NCI-H1048 (cell line): ENCODE measurements at places on chromosomes 16 and 17.
A peak's percentile ranks its signal among the peaks of the same experiment; 100 is the strongest.

DNA sequence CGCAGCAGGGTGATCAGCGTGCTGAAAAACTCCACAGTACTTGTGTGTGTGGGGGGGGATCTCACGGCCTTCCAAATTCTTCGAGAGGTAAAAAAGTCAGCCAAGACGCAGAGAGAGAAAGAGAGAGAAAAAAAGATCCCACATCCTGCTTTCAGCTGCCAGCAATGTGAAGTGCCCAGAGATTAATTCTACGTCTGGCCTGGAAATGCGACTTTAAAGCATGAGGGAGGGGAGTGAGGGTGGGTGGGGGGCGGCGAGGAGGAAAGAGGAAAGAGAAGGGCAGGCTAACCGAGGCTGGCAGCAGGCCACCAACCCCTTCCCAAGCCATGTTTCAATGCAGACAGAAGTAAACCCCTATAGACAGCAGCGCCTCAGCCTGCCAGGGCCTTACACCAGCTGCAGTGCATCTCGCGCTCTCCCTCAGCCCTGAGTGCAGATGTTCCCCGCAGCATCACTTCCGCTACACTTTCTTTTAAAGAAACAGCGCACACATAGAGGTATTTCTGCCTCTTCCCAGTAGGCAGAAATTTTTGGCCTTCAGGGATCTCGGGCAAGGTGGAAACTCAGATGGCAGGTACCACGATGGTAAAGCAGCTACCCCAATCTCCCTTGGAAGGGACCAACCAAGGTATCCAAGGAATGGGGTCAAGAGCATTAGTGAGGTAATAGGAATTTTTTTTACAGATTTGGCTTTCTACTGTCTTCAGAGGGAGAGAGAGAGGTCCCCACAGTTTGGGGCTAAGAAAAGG is 87.8 kb downstream of the SMG6 start:
- DNase-seq, result no peak

GRCh38 chr16:89446136-89446974 is 44.0 kb downstream of the ANKRD11 start:
- DNase-seq, result no peak

GRCh38 chr17:48734333-48735061 is 5.9 kb upstream of the HOXB13 start:
- DNase-seq, result no peak

DNA sequence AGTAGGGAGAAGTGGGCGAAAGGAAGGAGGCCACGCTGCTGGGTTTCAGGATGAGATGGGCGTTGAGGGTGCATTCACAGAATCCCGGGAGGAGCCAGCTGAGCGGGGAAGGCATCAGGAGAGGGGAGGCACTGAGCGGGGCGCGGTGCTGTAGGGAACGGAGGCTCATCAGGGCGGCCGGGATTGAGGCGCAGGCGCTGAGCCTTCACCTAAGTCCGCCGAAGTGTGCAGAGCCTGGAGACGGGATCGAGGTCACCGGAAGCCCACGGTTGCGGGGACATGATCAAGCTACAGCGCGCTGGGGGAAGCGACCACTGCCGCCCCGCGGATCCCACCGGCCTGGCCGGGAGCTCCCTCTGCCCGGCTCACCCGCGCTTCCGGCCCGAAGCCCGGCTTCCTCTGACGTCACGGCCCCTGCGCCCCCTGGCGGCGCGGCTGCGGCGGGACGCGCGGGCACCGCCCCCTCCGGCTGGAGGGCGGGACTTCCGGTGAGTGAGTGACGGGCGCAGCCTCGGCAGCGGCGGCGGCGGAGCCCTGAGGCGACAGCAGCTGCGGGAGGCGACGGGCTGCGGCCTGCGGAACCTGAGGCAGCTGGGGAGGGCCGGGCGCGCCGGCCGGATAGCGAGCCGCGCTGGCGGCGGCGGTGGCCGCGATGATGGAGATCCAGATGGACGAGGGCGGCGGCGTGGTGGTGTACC is at the start of gene MAPK8IP3:
TSS of gene MAPK8IP3 (plus strand) at position 508 of the 698 bp plus-strand sequence. CDS start at position 653, 145 bp downstream.
- DNase-seq, result peak; percentile 38

DNA sequence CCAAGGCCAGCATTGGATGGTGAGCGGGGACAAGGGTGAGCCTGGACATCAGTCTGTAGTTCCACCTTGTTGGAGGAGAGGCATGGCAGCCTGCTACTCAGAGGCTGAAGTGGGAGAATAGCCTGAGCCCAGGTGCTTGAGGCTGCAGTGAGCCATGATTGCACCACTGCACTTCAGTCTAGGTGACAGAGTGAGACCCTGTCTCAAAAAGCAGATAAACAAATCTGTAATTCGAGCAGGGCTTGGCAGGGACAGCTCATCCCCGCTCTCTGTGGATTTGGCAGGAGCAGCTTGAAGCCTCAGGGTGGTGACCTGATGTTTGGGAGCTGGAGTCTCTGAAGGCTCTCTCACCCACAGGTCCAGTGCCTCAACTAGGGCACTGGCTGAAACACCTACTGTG is 38.6 kb upstream of the ZCCHC14 start:
- DNase-seq, result no peak

DNA sequence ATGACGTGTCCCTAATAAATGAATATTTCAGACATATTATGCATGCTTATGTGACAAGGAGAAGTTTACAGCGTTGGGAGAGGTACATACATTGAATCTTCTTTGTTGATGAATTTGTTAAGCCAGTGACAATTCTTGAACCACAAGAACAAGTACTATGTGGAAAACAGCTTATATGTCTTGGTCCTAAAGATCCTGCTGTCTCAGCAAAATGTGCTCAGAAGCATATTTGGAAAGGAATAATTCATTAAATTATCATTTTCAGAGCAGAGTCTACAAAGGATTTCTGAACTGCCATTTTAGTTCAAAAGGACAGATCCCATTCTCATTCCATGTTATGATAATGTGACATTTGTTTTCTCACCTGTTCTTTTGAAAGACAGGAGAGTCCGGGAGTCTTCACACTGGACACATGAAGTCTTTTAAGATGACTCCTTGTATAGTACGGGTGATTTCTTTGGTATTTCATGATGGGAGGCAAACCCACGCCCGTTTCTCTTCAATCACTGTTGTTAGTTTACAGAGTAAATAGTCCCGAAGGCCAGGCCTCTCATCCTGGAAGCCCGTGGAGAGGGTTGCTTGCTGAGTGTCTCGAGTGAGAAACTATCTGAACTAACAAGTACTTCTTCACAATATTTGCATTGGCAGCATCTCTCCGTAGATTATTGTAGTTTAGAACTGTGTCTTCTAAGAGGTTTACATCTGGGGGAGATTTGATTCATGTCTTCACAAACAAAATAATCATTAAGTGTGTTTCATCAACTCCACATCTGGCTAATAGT is 26.7 kb downstream of the VPS35L start:
- no peak for DNase-seq

DNA sequence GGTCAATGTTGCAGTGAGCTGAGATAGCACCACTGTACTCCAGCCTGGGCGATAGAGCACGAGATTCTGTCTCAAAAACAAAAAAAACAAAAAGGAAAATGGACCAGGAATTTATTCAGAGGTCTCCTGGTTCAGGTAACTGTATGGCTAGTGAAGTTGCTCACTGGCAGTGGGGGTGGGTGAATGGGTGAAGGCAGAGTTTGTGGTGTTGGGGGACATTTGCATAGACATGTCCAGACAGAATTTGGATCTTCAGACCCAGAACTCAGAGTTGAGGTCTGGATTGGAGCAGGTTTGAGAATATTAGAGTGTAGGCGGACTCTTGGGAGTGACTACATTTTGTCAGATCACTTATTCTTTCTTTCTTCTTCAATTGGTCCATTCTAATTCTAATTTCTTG is 55.0 kb downstream of the SMPD3 start:
- no peak for DNase-seq

GRCh38 chr17:38352245-38353085 is 821 bp downstream of the SOCS7 start:
- no peak for DNase-seq

DNA sequence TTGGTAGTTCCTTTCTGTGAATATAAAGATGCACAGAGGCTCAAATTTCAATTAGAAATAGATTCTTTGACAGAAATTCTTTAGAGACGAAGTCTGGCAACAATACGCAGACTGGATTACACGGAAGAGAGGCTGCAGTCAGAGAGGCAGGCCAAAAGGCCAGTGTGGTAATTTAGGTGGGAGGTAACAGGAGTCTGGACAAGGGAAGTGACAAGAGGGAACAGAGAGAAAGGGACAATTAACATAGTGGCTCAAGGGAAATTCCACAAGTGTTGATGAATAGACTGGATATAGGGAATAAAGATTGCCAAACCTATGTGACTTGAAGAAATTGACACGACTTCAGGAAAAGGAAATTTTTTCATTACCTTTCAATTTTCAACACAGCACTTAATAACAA is 54.6 kb downstream of the STX8 start:
- no peak for DNase-seq

GRCh38 chr16:66649636-66650205 is 45.2 kb downstream of the CMTM3 start:
- DNase-seq, result no peak

DNA sequence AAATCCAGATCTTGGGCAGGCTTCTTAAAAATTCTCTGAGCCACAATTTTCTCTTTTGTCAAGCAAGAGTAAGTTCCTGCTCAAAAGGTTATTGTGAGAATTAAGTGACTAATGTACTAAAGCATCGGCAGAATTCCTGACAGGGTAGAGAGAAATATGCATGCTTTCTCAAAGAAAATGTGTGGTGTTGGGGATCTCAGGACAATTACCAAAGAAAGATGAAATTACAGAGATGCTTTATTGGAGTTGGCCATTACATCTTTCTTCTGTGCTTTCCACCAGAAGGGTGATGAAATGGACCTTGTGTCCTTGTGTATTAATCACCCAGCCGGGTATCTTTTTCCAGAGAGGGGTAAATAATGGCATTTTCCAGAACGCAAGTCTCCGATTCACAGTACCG is 1.7 kb upstream of the USP43 start:
- no peak for DNase-seq

DNA sequence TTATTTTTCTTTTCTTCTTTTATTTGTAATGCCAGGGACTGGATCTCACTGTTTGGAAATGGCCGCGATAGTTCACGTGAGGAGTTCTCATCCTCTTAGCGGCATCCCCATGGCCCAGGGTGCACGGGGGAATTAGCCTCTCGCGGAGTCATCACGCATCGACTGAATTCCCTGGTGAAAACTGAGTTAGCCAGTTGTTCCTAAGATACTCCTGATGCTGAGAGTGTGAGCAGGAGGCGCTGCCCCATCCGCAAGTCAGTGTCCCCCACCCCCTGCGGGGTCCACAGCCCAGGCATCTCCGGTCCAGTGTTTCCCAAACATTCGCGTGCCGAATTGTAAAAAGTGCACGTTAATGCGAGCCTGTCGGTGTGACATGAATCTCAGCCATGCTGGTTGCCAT is 277.2 kb downstream of the CPPED1 start:
- DNase-seq, result no peak

- no peak for DNase-seq
Measured at GRCh38 chr17:55683550-55684315, 38.9 kb downstream of the TMEM100 start.

- no peak for DNase-seq
Measured at GRCh38 chr16:86129541-86129940, 230.6 kb downstream of the IRF8 start.

GRCh38 chr16:66553223-66553622 is 847 bp downstream of the CKLF start:
- no peak for DNase-seq

DNA sequence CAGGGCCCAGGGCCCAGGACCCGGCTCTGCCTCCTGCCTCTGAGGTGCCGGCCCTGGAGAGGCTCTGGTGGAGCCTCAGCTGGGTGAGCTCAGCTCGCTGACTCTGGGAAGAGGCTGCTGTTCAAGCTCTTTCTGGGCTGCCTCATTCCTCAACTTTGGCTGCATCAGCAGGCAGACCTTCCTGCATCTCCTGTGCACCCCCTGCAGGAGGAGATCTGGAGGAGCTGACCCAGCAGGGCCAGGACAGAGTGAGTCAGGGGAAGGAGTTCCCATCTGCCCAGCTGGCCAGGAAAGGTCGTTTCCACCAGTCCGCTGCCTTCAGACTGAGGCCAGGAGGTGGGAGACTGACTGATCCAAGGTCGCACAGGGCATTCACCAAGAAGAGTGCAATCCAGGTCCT is 10.7 kb downstream of the CRHR1 start:
- no peak for DNase-seq

DNA sequence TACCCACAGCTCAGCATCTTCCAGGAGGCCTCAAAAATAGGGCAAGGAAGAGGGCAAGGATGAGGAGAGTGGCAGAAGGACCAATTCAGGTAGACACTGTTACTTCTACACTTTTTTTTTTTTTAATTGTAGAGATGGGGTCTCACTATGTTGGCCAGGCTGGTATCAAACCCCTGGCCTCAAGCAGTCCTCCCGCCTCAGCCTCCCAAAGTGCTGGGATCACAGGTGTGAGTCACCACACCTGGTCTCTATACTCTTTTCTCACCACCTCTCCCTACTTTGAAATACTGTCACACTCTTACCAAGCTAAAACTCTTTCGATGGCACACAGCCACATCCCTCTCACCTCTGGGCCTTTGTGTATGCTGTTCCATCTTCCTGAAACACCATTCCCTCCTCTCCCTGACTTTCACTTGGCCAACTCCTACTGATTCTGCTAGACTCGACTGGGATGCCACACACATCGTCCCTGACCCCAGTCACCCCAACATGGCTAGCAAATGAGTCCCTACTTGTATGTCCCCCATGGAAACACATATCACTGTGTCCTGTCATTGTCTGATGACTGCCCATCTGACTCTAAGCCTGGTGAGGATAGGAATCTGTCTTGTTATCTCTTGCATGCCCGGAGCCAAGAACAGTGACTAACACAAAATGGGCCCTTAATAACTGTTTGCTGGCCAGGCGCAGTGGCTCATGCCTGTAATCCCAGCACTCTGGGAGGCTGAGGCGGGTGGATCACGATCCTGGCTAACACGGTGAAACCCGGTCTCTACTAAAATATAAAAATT is 7.2 kb upstream of the SLC43A2 start:
- no peak for DNase-seq

DNA sequence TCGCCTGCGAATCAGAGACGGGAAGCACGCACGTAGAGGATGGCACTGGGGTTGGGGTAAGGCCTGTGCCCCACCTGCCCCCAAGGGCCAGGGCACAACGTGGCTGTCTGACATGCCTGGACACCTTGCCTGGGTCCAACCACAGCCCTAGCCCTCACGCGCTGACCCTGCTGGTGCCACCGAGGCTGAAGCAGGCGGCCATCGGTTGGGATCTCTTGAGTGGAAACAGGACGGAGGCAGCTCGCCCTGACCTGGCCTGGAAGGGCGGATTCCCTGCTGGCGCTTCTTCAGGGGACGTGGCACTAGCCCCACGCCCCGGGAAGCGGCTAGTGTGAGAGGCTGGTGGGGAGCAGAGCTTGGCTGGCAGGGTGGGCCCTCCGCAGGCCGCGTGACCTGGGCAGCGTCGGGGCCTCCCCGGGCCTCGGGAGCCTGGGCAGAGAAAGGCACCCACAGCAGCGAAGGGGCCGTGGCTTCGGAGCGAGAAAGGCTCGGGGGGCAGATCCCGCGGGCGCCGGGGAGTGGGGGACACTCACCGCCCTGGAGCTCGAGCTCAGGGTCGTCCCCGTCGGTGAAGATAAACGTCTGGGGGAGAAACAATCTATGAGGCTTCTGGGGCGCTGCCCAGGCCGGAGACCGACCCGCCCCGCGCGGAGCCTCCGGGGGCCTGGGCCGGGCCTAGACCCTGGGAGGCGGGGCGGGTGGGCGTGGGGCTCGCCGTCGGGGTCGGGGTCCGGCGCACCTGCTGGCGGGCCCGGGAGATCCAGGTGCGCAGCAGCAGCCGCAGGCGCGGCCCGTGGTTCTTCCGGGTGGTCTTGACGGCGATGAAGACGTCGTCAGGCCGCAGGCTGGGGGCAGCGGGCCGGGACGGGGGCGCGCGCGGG is 610 bp downstream of the RFNG start:
- DNase-seq, result no peak

GRCh38 chr17:7589204-7589868 is 558 bp downstream of the SOX15 start:
- no peak for DNase-seq
